Fibroblast of upper back skin (primary cell): ENCODE measurements at places on chromosomes 11 and 22.

GRCh38 chr11:94669023-94669422, 99.1 kb upstream of the AMOTL1 start:
- DNase-seq = no peak

- no peak for DNase-seq
Measured at GRCh38 chr11:36097219-36097650, 153.4 kb downstream of the LDLRAD3 start.

GRCh38 chr11:70650075-70650909, 252.0 kb downstream of the CTTN start:
- DNase-seq = peak; percentile 62

- no peak for DNase-seq
Measured at GRCh38 chr11:5603326-5603725, 6.9 kb downstream of the TRIM6 start.

DNA sequence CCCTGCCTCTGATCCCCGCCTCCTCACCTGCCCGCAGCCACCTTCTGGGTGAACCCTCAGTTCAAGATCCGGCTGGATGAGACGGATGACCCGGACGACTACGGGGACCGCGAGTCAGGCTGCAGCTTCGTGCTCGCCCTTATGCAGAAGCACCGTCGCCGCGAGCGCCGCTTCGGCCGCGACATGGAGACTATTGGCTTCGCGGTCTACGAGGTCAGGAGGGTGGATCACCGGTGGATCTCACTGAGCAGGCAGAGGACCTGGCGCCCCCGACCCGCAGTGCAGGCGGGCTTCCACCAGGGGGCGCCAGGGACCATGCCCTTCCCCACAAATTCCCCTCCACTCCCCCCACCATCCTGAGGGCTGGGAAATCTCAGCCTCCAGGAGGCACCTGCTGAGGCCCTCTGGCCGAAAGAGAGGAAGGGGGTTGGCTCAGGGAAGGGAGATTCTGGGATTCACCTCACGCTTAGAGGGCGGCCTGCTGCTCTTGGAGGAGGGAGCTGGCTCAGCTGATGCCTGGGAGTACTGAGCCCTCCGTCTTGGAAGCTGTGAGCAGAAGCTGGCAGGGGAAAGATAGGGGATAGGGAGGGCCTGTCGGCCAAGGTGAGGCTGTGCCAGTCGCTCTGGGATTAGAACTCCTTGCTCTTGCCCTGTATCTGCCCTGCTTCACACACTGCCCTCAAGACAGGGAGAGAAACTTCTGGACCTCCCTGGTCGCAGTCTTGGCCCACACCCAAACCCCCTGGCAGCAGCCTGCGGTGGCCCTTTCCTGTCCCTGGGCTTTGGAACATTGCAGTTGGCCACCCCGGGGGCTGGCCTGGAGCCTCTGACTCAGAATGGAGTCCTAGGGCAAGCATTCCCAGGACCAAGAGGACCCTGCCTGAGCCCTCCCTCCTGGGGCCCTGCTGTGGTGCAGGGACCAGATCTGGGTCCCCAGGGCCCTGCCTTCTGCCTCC, 23.2 kb downstream of the CAPN1 start:
- DNase-seq = no peak

- DNase-seq = peak; percentile 49
Measured at GRCh38 chr11:46896719-46897406, 21.5 kb downstream of the LRP4 start.

DNA sequence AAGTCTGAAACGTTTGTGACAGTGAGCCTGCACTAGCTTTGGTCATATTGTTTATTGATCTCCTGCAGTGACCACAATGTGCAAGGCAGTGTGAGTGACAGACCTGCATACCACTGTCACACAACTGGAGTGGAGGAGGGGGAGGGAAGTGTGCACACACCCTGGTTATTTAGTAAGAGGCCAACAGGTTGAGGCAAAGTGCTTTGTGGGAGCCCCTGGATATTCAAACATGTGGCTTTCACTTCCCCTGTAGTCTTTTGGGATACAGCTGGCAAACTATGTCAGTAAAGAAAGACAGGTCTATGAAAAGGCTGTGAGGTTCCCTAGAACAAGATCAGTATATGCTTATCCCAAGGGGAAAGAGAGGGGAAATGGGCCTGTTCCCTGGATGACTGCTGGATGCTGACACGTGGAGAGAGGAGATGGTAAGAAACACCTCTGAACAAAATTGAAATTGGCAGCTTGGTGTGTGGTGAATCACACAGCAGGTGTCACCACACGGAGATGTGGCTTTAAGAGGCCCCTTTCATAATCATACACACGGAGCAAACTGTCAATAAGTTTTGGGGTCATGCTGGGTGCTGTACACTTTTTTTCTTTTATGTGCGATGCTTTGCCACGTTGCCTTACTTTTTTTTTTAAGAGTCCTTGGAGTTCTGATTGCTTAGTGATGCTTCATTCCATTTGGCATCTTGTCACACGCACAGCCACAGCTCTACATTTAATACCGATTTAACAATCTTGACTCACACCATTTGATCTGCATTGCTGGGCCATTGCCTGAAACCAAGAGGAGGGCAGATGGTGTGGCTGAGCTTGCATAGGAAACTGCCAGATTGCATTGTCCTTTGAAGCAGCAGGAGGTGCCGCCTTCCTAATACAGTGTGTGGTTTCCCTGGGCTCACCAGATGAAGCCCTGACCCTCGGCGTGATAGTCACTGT, 11.3 kb downstream of the OSBP2 start:
- peak; percentile 93 for DNase-seq
